ENCODE measurements at places on chromosomes 2 and 18.

- no peak for DNase-seq
Measured at GRCh38 chr2:108591163-108591562, 56.9 kb downstream of the LIMS1 start.

DNA sequence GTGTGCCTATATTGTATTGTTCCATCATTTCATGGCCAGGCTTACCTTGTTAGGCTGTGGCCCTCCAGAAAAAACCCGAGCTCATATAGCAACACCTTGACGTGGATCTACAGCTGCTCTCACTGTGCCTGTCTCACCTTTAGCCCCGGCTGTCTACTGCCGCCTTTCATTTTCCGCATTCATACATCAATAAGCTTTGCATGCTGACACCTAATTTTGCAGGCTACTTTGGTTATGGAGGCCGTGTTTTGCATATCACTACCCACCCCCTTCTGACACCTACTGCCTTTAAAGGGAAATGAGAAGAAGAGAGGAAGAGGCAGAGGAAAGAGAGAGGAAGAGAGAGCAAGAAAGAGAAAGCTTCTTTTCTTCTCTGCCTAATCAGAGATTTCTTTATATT is 702.9 kb downstream of the BCL11A start:
- no peak for DNase-seq

DNA sequence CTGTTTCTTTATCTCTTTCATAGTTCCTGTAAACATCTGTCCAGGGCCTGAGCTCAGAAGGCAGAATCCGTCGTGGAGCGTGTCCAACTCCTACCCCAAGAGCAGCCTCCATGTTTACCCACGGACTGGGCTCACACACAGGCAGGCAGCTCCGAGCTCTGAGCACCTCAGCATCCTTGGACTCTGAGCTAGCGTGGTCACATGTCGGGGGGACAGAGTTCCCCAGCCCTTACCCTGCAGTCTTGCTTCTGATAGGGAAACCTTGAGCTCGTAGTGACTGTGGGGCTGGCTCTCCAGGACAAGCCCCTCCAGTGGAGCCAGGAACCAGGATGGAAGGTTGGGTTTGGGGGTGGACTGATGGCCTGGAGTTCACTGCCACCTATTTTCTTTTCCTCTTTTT is 15.1 kb upstream of the ST3GAL5 start:
- DNase-seq = no peak

DNA sequence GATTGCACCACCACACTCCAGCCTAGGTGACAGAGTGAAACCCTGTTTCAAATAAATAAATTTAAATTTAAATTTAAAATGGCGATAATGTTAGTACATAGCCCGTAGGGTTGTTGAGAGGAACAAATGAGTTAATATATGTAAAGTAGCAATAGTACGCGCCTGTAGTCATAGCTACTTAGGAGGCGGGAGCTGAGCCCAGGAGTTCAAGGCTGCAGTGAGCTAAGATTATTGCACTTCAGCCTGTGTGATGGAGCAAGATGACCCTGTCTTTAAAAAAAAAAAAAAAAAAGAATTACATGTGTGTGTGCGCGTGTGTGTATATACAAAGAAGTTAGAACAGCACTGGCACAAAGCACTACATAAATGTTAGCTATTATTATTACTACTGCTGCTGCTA is 117.4 kb upstream of the ARL5A start:
- no peak for DNase-seq

- no peak for DNase-seq
Measured at GRCh38 chr2:238138331-238139195, at the start of gene KLHL30. Gene KLHL30, plus strand, starts transcription at chr2:238138668. Its CDS starts 2,087 bp downstream, at chr2:238140755.

DNA sequence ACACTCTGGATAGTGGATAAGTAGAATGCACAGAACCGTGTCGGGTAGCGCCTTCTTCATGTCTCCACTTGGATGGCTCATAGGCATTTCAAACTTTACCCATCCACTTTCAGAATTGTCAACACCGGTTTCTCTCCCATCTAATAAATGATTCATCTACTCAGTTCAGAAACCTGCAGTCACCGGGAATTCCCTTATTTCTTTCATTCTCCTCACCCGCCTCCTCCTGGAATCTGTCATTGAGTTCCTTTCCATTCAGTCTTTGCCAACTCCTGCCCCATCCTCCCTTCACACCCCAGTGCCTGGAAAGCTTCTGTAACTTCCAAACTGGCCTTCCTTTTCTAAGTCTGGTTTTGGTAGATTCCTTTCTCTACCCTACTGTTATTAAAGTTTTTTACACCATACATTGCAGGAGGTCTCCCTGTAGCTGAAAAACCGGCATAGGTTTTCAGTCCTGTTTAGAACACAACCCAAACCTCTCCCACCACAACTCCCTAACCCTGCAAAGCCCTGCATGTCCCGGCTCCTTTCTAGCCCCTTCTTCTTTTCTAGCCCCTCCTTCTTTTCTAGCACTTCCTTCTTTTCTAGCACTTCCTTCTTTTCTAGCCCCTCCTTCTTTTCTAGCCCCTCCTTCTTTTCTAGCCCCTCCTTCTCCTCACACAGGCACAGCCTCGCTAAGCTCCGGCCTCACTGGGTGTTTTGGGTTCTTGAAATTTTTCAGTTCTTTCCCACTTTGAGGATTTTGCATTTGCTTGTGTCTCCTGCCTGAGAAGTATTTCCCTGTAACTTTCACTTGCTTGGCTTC is 133.9 kb upstream of the KLHL14 start:
- DNase-seq = no peak

DNA sequence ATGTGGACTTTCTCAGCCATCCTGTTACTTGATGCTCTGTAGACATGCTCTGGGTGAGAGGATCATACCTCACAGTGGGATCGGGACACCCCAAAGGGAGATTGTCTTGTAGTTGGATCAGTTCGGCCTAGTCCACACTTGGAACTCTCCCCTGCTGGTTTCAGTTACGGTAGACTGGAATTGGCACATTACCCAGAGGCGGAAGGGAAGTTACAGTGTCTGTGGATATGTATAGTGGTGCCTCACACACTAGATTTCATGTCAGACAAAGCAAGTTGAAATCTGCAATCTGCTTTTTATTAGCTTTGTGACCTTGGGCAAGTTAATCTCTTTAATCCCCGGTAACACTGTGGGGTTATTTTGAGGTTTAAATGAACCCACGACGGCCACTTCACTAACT is 16.2 kb upstream of the CTAGE1 start:
- no peak for DNase-seq

- DNase-seq = no peak
Measured at GRCh38 chr2:99183025-99183424, 2.0 kb downstream of the MRPL30 start.

DNA sequence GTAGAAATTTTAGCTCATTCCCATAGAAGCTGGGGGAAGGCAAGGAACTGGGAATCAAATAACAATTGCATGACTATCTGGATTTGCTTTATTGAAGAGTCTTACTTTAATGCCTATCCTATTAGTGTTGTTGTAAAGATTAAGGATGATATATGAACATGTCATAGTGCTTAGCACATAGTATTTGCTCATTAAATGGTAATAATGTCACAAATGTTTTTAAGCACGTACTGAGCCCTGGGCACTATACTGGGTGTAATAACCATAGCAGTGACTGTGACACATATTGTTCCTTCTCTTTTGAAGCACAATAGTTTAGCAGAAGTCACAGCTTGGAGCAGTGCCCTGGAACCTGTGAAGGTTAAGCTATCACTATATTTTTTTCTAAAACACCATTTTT is 47.2 kb upstream of the DTNB start:
- DNase-seq = no peak

GRCh38 chr2:15941871-15942710 is 1.7 kb downstream of the MYCN start:
- DNase-seq = no peak

- DNase-seq = no peak
Measured at GRCh38 chr2:3100386-3100785, 277.2 kb downstream of the EIPR1 start.

DNA sequence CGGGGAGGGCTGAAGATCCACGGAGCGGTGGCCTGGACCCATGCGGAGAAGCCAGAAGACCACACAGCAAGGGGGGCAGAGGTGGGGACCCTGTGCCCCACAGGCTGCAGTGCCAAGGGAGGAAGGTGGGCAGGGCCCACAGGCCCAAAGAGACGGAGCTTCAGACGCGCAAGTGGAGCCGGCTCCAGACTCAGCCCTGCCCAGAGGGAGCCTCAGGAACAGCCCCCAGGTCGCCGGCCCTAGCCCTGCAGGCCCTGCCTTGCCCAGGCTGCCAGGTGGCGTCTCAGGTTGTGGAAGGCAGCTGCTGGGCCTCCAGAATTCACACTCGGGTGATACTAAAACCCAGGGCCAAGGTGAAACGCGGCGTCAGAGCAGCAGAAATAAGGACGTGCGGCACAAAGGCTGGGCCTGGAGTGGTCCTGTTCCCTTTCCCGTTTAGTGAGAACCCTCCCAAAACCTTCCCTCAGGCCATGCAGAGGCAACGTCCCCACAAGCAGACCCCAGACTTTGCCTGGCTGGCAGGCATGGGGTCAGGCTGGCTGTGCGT is 36.8 kb downstream of the SLC66A2 start:
- DNase-seq = no peak

DNA sequence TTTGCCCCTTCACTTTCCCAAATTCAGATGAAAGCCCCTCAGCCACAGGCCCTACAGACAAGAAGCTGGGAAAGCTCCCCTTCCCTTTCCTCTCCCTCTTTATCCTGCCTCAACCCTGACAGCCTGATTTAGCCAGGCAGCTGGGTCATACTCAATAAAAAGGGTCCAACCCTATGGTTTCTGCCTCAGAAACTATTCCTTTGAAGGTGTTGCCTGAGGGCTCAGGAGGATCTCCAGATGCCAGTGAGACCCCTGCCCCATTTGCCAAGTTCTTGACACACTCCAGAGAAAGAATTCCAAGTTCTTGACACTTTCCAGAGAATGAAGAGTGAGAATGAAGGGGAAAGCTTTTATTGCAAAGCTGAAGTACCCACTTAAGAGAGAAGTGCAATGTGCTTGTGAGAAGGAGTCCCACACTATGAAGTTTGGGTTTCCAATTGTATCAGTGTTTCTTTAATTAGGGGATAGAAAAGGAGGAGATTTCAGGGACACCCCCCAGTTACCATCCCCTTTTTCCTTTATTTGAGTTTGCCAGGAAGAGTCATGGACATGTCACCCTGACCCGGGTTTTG is 576.2 kb downstream of the METTL4 start:
- DNase-seq = no peak

DNA sequence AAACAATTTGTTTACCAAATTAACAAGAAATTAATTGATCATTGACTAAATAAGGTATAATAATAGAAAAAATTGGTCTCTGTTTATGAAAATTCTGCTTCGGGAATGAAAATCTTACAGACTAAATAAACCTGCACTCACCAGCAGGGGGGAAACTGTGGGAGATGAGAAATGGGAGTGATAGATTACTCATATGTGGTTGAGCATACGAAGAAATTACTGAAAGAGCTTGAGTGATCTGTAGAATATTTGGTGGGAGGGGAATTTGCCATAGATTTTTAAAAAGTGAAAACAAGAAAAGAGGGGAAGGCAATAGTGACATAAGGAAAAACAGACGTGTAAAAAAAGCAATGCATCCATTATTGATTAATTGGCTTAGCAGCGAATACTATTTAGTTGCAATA is 2.2 kb downstream of the HMSD start:
- no peak for DNase-seq

- no peak for DNase-seq
Measured at GRCh38 chr2:62406573-62407043, 99.4 kb downstream of the TMEM17 start.

- no peak for DNase-seq
Measured at GRCh38 chr2:27263287-27264252, 723 bp upstream of the SLC30A3 start.

- DNase-seq = no peak
Measured at GRCh38 chr18:41972067-41972925, 17.3 kb downstream of the PIK3C3 start.

DNA sequence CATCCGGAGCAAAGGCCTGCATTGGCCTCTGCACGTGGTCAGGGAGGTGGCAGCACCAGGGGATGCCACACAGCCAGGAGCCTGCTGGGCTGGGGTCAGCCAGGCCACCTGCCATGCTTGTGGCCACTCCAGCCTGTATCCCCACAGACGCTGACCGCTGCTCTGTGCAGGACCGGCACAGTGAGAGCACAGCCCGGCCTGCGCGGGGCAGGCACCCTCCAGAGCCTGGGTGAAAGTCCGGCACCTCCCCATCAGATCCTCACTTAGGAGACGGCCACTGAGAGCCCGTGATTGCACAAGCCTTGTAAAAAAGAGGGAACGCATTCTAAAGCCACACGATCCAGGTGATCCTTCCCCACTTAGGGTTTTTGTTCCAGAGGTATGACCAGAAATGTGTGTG is 42.2 kb downstream of the TWIST2 start:
- no peak for DNase-seq

- no peak for DNase-seq
Measured at GRCh38 chr2:218839430-218839829, 7.8 kb upstream of the PRKAG3 start.

DNA sequence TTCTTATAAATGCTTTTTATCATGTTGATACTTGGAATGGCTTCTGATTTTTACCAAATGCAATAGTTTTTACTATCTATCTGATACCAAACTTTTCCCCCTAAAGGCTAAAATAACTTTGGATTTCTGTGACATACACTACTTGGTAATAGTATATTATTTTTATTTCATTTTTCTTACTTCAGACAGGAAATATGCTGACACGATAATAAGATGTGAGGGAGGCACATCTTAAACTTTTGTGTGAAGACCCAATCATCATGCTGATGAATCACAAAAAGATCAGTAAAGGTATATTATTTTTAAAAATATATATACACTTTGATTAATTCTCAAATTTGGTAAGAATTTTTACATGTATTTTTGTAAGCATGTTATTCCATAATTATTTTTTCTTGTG is 122.8 kb downstream of the TGIF1 start:
- no peak for DNase-seq

DNA sequence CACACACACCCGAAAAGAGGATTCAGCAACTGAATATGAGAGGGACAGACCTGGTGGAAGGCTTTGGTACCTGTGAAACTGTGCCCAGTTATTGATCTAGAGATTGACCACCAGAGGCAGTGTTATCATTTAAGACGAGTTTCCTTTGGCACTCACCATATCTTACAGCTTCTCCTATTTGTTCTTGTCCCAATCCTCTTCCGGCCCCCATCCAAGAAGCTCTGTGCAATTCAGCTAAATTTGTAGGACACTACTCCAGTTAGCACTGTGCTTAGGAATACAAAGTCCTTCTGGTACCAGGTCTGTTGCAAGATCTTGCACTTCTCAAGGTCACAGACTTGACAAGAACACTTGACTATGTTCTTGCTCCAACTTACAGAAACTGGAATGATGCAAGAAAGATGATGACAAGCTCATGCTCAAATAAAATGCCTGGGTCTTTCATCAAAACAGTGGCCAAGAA is 177.7 kb downstream of the TMEM247 start:
- DNase-seq = no peak

- peak; percentile 80 for DNase-seq
Measured at GRCh38 chr2:246489-247144, 17.2 kb downstream of the SH3YL1 start.

- no peak for DNase-seq
Measured at GRCh38 chr2:226334981-226335720, 464.5 kb downstream of the IRS1 start.

Measured in NCI-H2081 (cell line).